ENCODE measurements at places on chromosomes 7 and 10. TPM values are rescaled to one million over a fixed set of nuclear protein-coding genes. Genes with fewer than 3 reads are reported as not detected.

The SORCS1 gene
- total RNA-seq = not detected

The C10orf95 gene
- not detected for total RNA-seq

The PRSS37 gene
- total RNA-seq = not detected

The CNNM1 gene
- total RNA-seq = not detected

The ORC5 gene
- total RNA-seq = 32.3 TPM

The COMMD3 gene
- total RNA-seq = 46.3 TPM

The GNAT3 gene
- not detected for total RNA-seq

The LBX1 gene
- not detected for total RNA-seq

The GNGT1 gene
- not detected for total RNA-seq
